ENCODE measurements at places on chromosomes 2 and 18. TPM values are rescaled to one million over a fixed set of nuclear protein-coding genes. Genes with fewer than 3 reads are reported as not detected.

Gene DSC1
- 6.8 TPM for total RNA-seq

Gene ARHGEF4
- total RNA-seq, result 0.68 TPM

Gene TBR1
- not detected for total RNA-seq

Gene RAMP1
- 201 TPM for total RNA-seq

Gene KCNF1
- total RNA-seq, result 0.20 TPM

Gene GALNT13
- total RNA-seq, result 0.37 TPM

Gene LRRC30
- total RNA-seq, result not detected

Gene CCDC121
- 7.4 TPM for total RNA-seq

Gene NMUR1
- total RNA-seq, result 0.12 TPM

Gene ANKRD36C
- 12.7 TPM for total RNA-seq

Data from heart left ventricle (tissue), 16 donors.